Calu3 (cell line): ENCODE measurements at places on chromosomes 6 and 20. TPM values are rescaled to one million over a fixed set of nuclear protein-coding genes. Genes with fewer than 3 reads are reported as not detected.

The HCK gene
- total RNA-seq = not detected in 2 replicates

DNA sequence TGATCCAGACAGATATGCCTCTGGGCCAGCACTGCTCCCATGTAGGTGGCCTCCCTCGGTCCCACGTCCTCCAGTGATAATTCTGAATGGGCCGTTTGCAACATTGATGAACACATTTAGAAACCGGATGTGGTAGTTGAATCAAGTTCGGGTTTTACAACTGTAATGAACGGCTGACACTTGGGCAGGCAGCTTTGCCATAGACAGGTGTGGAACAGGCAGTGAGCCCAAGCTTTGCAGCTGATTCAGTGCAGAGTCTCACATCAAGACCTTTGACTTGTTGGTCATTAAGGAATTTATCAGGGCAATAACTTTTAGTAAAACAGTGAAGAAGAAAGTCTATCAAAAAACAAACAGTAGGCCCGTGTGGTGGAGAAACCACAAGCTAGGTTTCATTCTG lies 466.6 kb upstream of the AGPAT4 start:
- DNase-seq = no peak

GRCh38 chr6:25486550-25486949 lies 165.5 kb upstream of the SCGN start:
- DNase-seq = no peak

DNA sequence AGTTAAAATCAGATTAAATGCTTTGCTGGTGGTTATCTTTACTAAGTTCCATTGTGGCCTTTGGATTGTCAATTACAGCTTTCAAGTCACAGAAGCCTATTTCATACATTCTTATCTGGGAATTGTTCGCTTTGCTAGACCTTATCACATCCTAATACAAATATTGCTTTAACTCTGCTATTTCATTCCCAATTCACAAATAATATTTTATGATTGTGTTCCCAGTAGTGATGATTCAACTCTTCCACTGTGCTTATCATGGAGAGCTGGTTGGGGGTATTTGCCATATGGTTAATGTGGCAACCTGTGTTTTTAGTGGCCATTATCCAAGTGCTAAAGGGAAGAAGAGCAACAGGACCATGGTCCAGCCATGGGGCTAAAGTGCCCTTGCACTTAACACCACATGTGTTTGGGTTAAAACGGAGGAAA lies 72.9 kb upstream of the GLP1R start:
- DNase-seq = no peak

The TRIM40 gene
- 0.29 TPM in 1 of 2 replicates, not detected in the other for total RNA-seq

- DNase-seq = no peak
Observed at GRCh38 chr6:132669690-132670291, 10.8 kb upstream of the TAAR1 start.

The SLC26A8 gene
- total RNA-seq = 0.10 TPM in 1 of 2 replicates, not detected in the other

GRCh38 chr6:142635130-142635529 lies 309.8 kb downstream of the HIVEP2 start:
- no peak for DNase-seq

- peak; percentile 14 for DNase-seq
Observed at GRCh38 chr6:80767808-80768207, 661.3 kb downstream of the BCKDHB start.
